ENCODE measurements at places on chromosomes 5 and 9.

DNA sequence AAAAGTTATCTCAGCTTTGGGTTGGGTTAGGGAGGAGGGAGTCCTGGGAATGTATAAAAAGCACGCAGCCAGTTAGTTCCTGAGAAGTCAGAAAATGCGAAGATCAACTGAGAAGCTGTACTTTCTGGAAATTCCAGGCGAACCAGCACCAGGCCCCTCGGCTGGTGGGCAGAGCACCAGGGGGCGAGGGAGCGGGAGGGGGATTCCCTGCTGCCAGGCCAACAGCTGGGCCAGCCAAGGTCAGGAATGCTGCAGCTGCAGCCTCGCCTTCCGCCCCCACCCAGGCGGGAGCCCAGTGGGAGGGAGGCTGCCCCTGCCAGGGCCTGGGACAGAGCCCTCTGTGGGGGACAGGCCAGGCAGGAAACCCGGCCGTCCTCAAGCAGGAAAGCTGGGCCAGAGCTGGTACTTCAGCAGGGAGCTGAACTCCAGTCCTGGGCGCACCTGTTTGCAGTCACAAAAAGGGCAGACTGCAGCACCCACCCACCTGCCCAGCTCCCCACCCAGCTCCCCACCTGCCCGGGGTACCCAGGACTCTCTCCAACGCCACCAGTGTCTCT, 35.5 kb downstream of the VAV2 start:
- no peak for DNase-seq

- no peak for DNase-seq
These were observed 50.8 kb upstream of the SLIT3 start for GRCh38 chr5:169351721-169352120.

DNA sequence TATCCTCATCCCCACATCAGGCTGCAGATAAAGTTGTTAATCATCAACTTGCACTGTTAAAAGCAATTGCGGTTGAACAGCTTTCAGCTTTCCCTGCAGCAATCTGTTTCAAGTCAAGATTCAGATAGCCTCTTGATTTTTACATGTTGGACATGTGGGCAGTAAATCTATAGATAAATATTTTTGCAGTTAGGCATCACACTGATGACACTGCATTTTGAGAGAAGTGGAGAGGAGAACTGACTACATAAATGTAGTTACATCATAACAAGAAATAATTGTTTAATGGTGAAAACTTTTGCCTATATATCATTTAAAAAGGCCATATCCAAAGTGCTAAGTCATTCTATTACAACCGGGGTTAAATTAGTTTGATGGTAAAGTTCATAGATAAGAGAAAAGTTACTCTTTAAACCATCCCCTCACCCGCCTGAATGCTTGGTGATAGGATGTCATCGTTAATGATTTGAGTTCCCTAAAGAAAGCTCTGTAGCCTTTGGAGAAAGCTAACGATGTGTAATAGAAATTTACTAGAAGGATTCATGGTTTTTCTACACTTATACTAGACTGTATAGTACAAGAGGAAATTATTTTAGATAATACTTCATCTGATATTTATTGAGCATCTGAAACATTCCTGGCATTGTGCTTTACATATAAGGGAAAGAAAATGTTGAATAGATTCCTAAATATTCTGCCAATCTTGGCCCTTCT, 30.8 kb upstream of the ALDH1A1 start:
- DNase-seq, result no peak

GRCh38 chr5:95892784-95893354, 68.8 kb downstream of the ELL2 start:
- DNase-seq, result no peak

- DNase-seq, result no peak
These were observed 559.1 kb downstream of the CETN3 start for GRCh38 chr5:89850513-89850865.

- DNase-seq, result no peak
These were observed 16.5 kb downstream of the GRXCR2 start for GRCh38 chr5:145856285-145856818.

GRCh38 chr9:76887951-76888350, 18.0 kb downstream of the PRUNE2 start:
- DNase-seq, result no peak

DNA sequence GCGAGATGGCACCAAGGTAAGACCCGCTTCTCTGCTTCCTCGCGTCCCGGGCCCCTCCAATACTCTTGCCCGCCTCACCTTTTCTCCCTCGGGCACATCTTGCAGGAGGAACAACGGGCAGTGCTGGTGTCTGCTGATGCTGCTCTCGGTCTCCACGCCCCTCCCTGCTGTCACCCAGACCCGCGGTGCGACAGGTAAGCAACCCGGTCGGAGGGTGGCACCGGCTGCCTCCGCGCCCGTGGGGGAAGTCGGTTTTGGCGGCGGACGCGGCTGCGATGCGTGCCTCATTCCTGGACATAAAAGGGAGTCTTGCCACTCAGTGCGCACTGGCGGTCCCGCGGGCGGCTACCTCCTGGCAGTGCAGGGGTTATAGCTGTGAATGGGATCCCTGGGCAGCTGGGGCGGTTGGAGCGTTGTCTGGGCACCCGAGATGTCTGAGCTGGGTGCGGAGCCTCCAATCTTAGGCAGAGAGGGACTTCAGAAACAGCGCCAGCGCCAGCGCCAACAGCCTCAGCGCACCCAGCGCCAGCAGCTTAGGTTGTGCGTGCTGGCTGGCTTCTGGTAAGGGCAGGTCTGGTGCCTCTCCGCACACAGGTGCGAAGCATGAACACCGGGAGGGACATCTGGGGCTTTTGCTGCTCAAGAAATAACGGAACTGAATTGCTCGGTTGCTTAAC, 488 bp downstream of the COL15A1 start:
- no peak for DNase-seq

- DNase-seq, result no peak
These were observed 34.1 kb downstream of the WHRN start for GRCh38 chr9:114471157-114471556.

GRCh38 chr5:173196133-173196952, 38.7 kb downstream of the NKX2-5 start:
- no peak for DNase-seq

- no peak for DNase-seq
These were observed 23.6 kb downstream of the TPD52L3 start for GRCh38 chr9:6351737-6352136.

GRCh38 chr5:167916261-167916691, 375.2 kb upstream of the WWC1 start:
- no peak for DNase-seq

GRCh38 chr9:68705531-68706362, 707 bp downstream of the PIP5K1B start:
- no peak for DNase-seq

DNA sequence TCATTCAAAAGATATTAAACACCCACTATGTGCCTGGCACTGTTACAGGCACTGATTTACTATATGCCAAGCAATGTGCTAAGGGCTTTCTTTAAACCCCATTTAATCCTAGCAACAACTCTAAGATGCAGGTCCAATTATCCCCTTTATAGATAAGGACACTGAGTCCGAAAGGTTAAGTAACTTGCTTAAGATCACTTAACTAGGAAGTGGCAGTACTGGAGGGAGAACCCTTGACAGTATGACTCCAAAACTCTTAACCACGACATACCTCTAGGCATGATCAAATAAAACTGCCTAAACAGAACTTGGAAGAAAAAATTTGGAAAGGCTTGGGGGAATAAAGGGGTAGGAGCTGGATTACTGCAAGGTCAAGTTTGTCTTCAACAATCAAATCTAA, 1.7 kb downstream of the RAB14 start:
- no peak for DNase-seq

DNA sequence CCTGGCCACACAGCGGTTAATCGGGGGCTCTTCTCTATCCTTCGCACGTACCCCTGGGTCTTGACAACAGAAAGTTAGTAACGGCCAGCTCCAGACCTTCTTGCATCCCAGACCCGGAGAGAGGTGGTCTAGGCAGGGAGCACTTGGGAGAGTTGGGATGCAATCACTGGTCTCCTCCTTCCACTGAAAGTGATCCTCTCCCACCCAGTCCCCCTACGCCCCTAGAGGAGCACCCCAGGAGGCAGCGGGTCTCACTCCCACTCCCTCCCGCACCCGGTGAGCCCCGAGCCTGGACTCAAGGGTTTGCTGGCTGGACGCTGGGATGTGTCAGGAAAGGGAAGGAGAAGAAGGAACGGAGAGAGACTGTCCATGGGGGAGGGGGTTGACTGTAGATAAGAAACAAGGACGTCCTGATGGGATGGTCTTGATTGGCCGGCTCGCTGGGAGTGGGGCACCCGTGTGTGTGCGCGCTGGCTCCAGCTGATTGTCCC, 2.0 kb downstream of the RORB start:
- no peak for DNase-seq

GRCh38 chr5:132238901-132239500, 11.3 kb upstream of the P4HA2 start:
- DNase-seq, result no peak

- no peak for DNase-seq
These were observed 241.5 kb downstream of the TLE4 start for GRCh38 chr9:79813258-79813638.

- no peak for DNase-seq
These were observed 14.2 kb upstream of the RALGDS start for GRCh38 chr9:133135146-133135745.

DNA sequence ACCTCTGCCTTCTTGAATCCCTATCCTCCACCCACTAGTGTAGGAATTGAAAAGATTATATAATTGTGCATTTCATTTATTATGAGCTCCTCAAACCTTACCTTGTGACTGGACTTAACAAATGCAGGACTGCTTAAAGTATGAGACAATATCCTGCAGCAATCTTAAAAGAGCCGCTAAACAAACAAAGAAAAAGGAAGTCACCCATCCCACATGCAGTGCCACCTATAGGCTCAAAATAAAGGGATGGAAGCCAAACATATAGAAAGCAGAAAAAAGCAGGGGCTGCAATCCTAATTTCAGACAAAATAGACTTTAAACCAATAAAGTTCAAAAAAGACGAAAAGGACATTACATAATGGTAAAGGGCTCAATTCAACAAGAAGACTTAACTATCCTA, 8.7 kb downstream of the PCAT7 start:
- DNase-seq, result no peak

DNA sequence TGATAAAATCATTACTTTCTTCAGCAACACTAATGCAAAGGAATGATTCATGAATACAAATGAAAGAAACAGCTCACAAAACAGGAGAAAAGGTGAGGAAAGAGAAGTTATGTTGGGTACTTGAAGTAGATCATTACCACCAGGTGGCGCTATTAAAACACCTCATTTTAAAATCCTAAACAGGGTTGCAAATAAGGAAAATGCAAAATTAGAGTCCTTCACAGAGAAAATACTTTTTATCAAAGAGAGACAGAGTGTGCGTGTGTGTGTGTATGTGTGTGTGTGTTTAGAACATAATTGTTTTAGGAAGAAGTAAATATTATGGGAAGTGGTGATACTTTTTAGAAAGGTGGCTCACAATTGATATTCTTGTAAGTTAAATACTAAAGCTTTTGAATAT, 49.5 kb upstream of the CD180 start:
- DNase-seq, result no peak

- no peak for DNase-seq
These were observed 637 bp upstream of the SMC5 start for GRCh38 chr9:70257991-70258691.

- no peak for DNase-seq
These were observed 312.9 kb upstream of the MSX2 start for GRCh38 chr5:174411479-174411819.

GRCh38 chr5:16693879-16694278, 77.1 kb upstream of the RETREG1 start:
- DNase-seq, result no peak

DNA sequence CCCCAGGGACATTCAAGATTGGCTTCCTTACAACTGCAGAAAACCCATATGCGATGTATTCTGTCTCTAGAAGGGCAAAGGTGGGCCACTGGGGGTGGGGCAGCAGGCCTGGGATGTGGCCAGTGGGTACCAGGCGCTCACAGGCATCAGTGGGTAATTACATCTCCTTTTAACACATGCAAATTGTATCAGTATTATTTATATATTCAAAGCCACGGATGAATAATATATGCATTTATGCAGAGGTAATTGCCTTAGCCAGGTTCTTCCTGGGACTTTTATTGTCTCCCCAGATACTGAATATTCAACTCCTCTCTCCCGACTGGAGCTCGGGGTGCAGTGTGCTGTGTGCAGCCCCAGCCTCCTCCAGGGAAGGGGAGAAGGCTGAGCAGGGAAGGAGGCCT, 109.4 kb upstream of the MVB12B start:
- no peak for DNase-seq

DNA sequence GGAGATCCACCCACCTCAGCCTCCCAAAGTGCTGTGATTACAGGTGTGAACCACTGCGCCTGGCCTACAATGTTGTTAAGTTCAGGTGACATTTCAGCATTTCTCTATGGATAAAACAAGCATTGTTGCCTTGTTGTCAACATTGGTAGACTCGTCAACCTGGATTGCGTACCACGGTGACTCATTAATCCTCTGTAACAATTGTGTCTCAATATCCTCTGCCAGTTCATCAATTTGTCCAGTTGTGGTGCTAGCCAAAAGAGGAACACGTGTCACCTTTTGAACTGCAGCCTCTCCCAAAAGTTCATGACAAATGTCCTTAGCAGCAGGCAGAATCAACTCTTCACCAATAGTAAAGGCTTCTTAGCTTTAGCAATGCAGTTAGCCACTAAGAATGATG, 46.3 kb upstream of the LARP1 start:
- no peak for DNase-seq

- no peak for DNase-seq
These were observed 214.0 kb upstream of the MAST4 start for GRCh38 chr5:66382152-66382551.

DNA sequence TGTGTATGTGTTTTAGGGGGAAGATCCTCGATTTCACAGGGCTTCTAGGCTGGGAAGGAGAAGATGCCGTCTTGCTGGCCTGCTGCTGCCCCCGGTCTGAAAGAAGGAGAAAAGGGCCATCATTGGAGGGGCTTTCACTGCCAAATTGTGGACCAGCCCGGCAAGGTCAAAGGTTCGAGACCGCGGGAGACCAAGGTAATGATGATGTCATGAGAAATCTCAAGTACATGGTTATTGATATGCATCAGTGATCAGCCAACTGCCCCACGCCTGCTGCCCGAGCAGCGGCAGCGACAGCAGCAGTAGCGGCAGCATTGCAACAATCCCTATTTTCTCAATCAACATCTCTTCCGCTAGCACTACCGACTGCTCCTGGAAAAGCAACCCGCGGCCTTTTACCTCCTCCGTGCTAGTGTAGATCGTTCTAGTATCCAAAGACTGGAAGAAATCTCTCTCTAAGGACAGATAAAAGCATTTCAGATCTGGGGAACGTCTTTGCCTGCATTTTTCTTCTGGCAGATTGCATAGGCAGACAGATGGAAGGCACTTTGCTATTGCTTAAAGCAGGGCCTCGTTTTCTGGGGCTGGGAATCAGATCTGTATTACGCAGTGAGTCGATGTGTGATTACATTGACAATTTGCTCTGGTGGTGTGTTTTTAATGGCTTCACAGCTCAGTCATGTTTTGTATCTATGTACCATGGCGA, 215.3 kb downstream of the MEF2C start:
- no peak for DNase-seq

DNA sequence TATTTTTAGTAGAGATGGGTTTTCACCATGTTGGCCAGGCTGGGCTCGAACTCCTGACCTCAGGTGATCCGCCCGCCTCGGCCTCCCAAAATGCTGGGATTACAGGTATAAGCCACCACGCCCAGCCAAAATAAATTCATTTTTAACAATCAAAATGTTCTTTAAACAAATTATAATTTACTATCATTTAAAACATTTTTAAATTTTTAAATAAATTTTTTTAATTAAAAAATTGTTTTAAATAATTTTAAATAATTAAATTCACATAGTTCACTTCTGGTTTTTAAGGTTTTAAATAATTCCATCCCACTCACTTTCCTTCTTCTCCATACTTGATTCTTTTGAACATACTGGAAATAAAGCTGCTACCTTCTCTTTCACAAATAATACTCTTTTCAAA, 15.0 kb upstream of the TTC33 start:
- no peak for DNase-seq

All from activated naive CD8-positive, alpha-beta T cell treated with anti-CD3 and anti-CD28 coated beads, Interleukin-2, amount 50 U/mL, for 16 hours (primary cell).